ENCODE measurements at places on chromosomes 6 and 20.
A peak's percentile ranks its signal among the peaks of the same experiment; 100 is the strongest.

DNA sequence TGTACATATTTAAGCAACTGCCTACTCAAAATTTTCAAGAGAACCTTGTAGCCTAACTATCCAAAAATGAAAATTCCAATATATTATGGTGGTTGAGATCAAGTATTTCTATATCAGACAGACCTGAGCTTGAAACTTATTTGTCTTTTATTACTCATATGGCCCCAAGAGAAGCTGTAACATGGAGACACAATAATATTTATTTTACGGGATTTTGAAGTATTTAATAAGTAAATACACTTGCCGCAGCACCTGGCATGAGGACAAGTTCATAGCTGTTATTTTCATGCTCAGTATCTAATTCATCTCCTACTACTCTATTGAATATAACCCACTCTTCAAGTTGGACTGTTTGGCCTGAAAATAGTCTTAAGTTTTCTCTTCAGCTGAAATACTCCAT lies 28.0 kb downstream of the PTPRK start:
- no peak for DNase-seq

GRCh38 chr20:54115172-54115854 lies 44.9 kb upstream of the BCAS1 start:
- no peak for DNase-seq

- DNase-seq = no peak
Observed at GRCh38 chr6:150167479-150167873, 24.6 kb downstream of the PPP1R14C start.

- no peak for DNase-seq
Observed at GRCh38 chr20:37816003-37816402, 86.9 kb upstream of the VSTM2L start.

DNA sequence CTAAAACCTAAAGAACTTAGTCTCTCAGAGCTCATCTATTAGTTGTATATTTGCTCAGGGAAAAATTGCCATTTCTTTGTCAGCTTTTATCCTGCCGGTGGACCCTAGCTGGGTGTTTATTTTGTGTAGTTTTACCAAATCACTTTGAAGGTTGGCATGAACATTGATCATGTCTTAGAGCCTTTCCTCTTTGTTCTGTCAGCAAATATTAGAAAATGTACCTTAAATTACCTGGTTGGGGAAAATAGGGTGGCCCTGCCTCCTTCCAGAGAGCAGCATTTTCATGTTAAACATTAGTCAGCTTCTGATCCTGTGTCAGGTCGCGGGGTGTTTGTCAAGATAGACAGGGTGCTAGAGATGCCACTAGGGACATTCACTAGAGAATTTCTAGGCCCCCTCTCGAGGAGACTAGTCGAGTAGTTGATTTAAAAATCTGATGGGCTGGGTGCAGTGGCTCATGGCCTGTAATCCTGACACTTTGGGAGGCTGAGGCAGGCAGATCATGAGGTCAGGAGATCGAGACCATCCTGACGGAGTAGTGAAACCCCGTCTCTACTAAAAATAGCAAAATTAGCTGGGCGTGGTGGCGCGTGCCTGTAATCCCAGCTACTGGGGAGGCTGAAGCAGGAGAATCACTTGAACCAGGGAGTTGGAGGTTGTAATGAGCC lies 11.2 kb downstream of the RALY start:
- no peak for DNase-seq

GRCh38 chr20:52922436-52922835 lies 49.7 kb upstream of the TSHZ2 start:
- no peak for DNase-seq

GRCh38 chr20:57568088-57568896 lies 7.4 kb downstream of the PCK1 start:
- no peak for DNase-seq

DNA sequence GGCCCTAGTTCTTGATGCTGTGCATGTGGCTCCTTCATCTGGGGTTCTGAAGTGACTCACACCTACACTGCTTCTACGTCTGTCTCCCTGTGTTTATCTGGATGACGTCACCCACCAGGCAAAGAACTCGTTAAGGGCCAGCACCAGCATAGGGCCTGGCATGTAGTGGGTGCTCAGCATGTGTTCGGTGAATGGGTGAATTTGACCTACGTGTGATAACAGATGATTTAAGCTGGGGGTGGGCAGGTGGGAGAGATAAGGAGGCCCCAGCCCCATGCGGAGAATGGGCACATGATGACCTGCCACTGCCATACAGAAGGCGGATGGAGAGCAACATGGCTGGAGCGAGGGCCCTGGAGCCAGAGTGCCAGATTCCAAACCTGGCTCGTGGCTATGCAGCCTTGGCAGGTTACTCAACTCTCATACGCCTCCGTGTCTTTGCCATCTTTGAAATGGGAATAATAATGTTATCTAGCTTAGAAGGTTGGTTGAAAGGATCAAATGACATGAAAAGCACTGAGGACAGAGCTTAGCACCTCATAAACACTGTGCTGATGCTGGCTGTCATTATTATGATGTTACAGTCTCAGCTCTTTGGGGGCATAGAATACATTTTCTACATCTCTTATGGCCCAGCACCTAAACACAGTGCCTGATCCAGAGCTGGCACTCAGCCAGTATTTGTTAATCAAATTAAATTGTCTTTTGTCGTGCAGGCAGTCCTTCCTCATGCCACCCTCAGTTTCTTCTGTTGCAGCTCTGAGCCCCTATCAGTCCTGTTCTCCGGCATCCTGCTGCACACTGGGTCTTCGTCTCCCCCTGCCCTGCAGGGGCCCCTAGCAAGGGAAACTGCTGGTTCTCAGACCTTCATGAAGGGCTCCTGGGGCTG lies 39.6 kb downstream of the VEGFA start:
- no peak for DNase-seq

DNA sequence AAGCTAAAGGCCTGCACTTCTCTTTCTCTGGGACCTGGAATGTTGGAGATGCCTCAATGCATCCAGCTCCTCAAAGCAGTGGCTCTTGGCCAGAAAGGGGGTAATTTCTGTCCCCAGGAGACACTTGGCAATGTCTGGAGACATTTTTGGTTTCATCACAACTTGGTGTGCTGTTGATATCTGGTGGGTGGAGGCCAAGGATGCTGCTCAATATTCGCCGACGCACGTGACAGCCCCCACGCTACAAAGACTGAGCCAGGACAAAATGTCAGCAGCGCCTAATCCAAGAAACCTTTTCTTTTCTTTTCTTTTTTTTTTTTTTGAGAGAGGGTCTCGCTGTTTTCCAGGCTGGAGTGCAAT lies 79.8 kb downstream of the SULF2 start:
- DNase-seq = no peak

DNA sequence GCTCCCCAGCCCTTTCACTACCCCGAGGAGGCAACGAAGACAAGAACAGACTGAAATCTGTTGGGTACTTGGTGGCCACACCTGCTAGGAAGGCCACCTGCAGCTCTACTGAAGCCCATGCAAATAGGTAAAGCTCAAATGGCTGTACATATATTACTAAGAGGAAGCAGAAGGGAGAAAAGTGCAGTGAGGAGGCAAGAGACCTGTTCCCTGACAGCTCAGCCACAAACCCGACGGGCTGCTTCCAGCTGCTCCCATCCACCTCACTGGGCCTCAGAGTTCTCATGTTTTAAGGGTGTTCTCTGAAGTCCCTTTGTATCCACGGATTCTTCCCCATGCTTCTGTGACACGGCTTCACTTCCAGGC lies 24.6 kb downstream of the TRAM2 start:
- DNase-seq = no peak

DNA sequence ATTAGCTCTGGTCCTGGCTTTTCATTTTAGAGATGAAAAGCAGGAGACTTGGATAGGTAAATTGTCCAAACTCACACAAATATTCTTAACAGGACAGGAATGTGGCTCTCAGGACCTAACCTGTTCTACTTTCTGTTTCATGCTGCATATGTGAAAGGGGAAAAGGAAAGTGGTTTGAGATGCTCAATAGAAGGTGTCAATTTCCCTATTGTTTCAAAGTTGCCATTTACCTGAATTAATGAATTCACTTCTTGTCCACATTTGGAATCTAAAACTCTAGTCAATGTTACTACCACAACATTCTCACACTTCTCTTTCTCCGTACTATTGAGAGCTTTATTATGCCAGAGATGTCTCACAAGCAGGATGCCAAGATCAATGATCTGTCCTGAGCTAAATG lies 4.8 kb upstream of the EFHC1 start:
- no peak for DNase-seq

- DNase-seq = no peak
Observed at GRCh38 chr20:10998476-10998875, 324.7 kb upstream of the JAG1 start.

DNA sequence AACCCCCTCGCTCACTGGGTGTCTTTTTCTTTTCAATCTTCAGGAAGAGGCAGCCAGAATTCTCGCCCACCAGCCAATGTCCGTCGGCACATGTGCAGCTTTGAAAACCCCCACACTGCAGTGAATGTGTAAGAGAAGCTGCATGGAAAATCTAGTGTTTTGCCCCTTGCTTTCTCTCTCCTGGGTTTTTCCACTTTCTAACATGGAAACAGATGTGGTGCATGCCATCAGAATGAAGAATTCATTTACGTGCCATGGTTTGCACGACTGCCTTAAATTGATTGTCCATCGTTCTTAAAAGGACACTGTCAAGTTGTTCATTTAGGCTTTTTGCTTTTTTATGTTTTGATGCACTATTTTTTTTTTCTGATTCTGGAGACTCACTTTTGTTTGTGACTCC lies 117.1 kb upstream of the RAB32 start:
- no peak for DNase-seq

GRCh38 chr6:48061265-48061990 lies 49.6 kb downstream of the PTCHD4 start:
- DNase-seq = no peak

GRCh38 chr20:19275038-19275629 lies 62.7 kb downstream of the SLC24A3 start:
- DNase-seq = no peak

DNA sequence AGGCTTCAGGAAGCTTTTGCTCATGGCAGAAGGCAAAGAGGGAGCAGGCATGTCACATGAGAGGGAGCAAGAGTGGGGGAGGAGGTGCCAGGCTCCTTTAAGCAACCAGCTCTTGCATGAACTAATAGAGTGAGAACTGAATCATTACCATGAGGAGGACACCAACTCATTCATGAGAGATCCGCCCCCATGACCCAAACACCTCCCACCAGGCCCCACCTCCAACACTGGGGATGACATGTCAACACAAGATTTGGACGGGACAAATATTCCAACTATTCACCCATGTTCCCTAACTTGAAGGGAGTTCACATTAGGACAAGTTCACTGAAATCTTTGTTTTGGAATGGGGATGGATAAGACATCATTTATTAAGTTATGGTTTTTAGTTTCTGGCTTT lies 155.2 kb upstream of the ESR1 start:
- DNase-seq = no peak

DNA sequence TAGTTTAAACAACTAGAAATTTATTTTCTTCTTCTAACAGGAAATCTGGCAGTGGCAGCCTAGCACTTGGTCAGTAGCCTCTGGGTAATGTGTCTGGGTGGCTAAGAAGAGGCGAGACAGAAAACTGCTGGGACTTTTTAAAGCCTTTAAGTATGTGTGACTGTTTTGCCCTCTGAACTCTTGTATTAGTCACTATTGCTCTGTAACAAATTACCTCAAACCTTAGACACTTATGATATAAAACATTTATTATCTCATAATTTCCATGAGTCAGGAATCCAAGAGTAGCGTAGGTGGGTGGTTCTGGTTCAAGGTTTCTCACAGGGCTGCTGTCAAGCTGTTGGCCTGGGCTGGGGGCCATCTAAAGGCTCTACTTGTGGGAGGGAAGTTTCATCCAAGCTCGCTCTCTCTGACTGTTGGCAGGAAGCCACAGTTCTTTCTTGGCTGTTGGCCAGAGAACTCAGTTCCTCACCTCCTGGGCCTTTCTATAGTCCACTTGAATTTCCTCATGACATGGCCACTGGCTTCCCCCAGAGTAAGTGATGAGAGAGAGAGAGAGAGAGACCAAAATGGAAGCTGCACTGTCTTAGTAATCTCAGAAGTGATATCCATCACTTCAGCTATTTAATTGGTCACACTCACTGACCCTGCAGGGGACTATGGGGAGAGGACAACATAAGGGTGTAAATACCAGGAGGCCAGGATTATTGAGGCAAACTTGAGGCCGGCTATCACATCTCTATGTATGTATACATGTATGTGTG lies 17.4 kb upstream of the TBC1D22B start:
- DNase-seq = peak; percentile 64

- no peak for DNase-seq
Observed at GRCh38 chr6:143595251-143596036, 82.3 kb upstream of the PHACTR2 start.

DNA sequence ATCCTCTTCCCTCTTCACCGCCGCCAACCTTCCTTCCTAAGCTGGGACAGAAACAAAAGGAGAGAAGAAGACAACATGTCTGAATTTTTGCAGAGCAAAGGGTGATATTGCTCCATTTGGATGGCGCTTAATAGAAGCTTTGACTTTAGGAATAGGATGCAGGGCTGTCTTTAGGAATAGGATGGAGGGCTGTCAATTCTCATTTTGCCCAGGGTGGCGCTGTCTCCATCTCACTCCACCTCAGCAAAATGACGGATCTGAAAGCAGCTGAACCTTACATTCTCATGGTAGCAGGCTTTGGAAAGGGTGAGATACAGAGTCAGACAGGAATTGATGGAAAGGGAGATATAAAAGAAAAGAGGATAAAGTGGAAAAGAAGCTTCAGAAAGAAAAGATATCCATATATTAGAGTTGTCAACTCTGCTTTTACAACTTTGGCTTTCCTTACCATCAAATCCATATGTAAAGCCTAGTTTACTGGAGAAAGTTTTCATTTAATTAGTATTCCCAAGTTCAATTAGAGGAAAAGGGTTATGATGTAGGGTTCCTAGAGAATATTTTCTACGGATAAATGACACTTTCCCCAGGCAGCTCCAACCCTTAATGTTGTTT lies 2.4 kb downstream of the MTCL3 start:
- DNase-seq = no peak

- no peak for DNase-seq
Observed at GRCh38 chr6:127190552-127190951, 72.1 kb downstream of the RSPO3 start.

DNA sequence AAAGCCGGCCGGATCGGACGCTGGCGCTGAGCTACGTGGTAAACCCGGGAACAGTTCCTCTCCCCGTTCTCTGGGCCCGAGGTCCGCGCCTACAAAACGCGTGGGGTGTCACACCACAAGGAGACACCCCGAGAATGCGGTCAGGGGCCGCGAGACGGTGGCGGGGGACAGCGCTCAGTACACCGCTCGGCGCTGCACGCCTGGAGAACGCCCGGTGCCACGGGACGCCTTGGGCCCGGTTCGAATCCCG lies 670 bp downstream of the NCOA5 start:
- DNase-seq = no peak

- no peak for DNase-seq
Observed at GRCh38 chr6:160085713-160086505, 35.7 kb upstream of the SLC22A1 start.

DNA sequence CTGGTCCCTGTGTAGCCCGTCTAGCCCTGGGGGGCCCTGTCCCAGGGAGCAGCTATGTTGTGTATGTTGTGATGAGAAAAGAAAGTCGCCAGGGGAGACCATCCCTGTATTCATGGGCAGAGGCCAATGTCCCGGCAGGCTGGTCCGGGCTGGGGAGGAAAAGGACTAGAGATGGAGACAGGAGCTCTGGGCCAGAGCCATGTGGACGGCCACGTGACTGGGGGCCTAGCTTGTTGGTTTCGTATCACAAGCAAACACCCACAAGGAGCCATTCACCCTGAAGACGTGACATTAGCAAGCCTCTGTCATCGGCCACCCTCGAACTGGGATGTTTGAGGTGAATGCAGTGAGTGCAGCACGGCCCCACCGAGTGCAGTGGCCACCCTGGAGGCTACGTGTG lies 2.9 kb upstream of the HRH3 start:
- DNase-seq = no peak

GRCh38 chr20:35001596-35002362 lies 46.1 kb downstream of the MYH7B start:
- no peak for DNase-seq

- no peak for DNase-seq
Observed at GRCh38 chr20:18428490-18429173, 38.2 kb downstream of the DZANK1 start.

Measured in left renal pelvis (tissue), 4 donors.